Kidney (tissue), 22 donors: ENCODE measurements at places on chromosomes 11 and 22. TPM values are rescaled to one million over a fixed set of nuclear protein-coding genes. Genes with fewer than 3 reads are reported as not detected.

GRCh38 chr22:31614781-31615490, 47.1 kb downstream of the PISD start:
- DNase-seq, result no peak

DNA sequence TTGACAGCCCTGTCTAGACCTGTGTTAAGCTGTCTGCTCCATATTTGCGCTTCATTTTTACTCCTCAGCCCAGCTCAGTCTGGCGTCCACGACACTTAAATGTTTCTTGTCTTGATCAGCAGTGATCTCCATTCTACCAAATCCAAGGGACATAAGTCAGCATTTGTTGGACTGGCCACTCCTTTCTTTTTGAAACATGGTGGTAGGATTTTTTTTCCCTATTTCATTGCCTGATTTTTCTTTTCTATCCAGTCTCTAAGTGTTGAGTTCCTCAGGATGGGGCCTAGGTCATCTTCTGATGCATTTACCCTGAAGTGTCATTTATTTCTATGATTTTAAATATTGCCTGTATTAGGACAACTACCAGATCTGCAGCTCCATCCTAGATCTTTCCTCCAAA, 873 bp downstream of the NCAPH2 start:
- DNase-seq, result no peak

- DNase-seq, result no peak
Measured at GRCh38 chr11:6241316-6241715, 2.4 kb downstream of the CNGA4 start.

DNA sequence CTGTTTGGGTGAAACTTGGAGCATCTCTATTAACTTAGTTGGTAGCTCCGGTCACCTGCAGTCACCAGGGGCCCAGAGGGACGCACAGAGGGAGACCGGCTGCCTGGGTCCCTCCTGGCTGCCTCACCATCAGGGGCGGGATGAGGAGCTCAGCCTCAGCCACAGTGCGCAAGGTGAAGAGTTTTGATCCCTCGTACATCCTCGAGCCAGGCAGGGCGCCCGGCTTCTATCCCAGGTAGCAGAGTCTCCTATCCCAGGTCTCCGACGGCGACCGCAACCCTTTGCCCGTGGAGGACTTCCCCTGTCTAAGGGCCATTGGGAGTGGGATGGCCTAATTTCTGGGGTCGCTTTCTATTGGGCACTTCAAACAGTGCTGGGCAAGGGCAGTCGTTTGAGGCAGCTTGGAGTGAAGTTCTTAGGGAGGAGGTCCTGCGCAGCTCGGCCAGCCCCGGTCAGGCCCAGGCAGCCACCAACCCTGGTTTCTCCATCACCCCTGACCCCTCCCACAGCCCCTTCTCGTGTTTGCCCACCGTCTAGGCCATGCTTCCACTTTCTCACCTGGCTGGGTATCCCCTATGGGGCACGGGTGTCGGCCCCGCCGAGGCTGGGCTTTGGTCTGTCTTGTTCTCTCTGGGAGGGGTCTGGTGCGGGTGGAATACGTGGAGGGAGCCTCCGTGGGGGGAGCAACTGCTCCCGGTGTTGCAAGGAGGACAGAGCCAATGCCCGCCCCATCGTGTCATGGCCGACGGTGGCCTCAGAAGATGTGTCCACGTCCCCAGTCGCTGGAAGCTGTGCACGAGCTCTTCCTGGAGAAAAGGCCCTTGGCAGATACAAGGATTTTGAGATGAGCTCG, 3.6 kb upstream of the MRGPRG start:
- peak; percentile 45 for DNase-seq

Gene NFRKB
- 25.2 TPM for total RNA-seq

Gene SPON1
- 77.9 TPM for total RNA-seq

GRCh38 chr11:101083335-101083734, 46.3 kb downstream of the PGR start:
- DNase-seq, result no peak

- DNase-seq, result no peak
Measured at GRCh38 chr11:11265320-11265719, 87.7 kb downstream of the CSNK2A3 start.

- DNase-seq, result peak; percentile 43
Measured at GRCh38 chr22:27684901-27685300, 116.7 kb downstream of the MN1 start.

Gene HTR3A
- 1.1 TPM for total RNA-seq

GRCh38 chr22:43066844-43067385, 22.3 kb downstream of the TTLL1 start:
- peak; percentile 53 for DNase-seq

- no peak for DNase-seq
Measured at GRCh38 chr11:102272047-102272824, 45.0 kb upstream of the BIRC3 start.

GRCh38 chr11:113419454-113420003, 31.9 kb downstream of the ANKK1 start:
- DNase-seq, result no peak

Gene GDPD4
- not detected for total RNA-seq

GRCh38 chr11:17067417-17067816, 10.1 kb downstream of the RPS13 start:
- no peak for DNase-seq

Gene SMTNL1
- total RNA-seq, result not detected

DNA sequence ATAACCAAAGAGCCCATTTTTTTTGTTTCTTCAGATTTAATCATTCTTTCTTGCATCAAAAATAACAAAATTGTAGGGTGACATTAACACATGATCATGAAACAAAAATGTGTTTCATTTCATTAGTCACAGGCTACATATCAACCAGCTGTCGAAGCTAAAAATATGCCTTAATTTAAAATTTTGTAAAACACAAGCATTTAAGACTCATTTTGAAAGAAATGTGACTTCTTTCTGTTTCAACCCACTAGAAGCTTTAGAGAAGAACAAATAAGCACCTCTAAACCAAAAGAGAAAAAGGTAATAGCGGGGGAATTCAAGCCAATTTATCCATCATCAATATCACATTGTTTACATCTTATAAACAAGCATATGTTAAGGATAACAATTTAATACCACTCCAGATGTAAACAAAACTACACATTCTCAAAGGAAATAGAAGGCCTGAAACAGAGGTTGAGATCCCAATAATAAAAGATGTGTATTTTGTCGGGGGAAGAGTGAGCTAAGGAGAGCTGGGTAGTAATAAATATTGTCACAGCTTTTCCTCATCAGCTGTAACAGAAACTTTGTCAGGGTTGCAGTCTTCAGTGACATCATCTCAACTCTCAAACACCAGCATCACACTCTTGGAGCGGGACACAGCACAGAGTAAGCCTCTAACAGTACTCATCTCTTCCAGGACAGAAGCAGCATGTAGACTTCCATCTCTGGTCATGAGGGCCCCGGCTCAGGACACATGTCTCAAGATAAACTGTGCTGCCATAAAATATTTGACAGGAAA, 42.0 kb downstream of the ALG9 start:
- no peak for DNase-seq

DNA sequence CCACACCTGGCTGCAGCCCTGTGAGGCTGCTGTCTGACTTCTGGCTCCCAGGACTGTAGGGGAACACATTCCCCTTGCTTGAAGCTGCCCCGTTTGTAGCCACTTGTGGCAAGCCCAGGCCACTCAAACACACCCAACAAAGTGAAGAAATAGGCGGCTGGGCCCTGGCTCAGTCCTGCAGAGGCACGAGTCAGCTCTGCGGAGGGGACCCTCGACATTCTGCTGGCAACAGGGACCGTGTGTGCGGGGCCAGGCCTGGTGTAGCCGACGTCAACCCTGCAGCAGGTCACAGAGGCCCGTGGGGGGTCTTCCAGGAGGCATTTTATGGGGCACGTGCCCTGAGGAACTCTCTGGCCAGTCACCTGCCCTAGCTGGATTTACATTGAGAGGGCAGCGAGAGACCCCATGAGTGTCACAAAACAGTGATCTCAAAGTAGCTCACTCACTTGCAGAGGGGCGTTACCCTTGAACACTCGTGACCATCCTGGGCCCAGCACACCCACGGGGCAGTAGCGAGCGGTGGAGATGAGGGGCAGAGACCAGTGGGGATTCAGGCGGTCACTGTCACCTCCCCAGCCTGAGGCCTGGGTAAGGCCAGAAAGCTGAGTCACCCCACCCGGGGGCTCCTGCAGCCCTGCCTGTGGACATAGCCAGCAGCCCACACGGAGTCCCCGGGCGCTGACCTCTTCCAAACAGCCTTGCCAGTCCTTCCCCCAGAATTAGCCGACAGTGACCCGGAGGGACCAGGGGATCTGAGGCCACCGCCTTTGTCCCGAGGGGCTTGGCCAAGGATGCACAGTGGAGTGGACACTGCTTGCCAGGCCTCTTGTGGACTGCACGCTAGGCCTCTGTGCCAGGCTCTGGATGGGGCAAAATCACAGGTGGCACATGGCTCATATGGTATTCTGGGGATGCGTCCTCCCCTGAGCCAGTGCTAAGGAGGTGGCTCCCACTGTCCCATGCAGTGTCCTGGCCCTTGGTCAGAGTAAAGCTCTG, 139.5 kb downstream of the CTTN start:
- peak; percentile 57 for DNase-seq

GRCh38 chr22:27487600-27488452, 313.7 kb downstream of the MN1 start:
- peak; percentile 20 for DNase-seq

DNA sequence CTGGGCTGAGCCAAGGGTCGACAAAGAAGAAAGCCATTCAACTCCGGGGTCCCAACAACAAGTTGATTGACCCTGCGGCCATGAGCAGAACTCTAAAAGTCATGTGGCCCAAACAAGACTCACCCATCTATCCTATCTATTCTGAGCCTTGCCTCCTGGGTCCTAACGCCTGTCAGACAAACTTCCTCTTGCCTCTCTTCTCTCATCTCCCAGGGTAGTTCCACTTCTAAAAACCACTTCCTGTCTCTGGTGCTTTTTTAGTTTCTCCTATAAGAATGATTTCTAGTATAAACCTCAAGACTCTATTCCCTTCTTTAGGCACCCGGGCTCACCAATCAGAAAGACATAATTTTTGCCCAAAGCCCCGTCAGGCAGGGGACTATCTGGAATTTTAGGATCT, 530.2 kb downstream of the DLG2 start:
- no peak for DNase-seq

Gene OR8D4
- not detected for total RNA-seq

DNA sequence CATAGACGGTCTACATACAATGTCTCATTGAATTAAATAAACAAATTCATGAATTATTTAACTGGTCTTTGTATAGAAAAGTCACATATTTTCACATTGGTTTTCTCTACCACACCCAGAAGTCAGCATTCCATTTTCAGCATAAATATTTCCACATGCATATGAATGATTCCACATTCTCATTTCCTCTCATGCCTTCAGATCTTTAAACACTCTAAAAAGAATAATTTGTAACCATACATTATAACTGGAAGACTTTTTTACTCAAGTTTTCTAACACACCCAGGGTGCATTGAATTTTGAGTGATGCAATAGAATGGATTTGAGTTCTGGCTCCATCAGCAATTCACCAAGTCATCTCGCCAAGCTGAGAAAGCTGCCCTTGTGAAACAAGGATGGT, 501.8 kb upstream of the TENM4 start:
- DNase-seq, result no peak

Gene KCNK7
- 0.25 TPM for total RNA-seq

Gene SGSM1
- 4.7 TPM for total RNA-seq

Gene VSIG10L2
- not detected for total RNA-seq

DNA sequence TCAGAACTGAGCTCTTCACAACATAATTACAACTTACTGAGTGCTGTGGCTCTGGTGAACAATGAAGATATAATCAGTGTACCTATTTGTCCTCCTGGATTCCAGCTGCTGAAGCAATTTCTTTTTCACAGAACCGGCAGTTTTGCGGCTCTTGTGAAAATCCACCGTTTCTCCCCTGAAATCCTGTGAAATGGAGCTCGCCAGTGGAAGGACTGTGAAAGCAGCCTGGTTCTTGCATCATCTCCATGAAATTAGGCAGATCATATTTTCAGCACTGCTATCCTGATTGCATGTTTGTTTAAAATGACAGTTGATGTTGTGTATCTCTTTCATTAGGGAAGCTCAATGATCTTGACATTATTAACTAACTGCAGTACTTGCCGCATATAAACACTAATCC, 120.2 kb upstream of the SNX19 start:
- DNase-seq, result no peak

GRCh38 chr22:22591348-22592299, 32.6 kb upstream of the PRAME start:
- DNase-seq, result no peak

Gene EED
- 21.1 TPM for total RNA-seq

Gene TMEM86A
- 7.4 TPM for total RNA-seq

DNA sequence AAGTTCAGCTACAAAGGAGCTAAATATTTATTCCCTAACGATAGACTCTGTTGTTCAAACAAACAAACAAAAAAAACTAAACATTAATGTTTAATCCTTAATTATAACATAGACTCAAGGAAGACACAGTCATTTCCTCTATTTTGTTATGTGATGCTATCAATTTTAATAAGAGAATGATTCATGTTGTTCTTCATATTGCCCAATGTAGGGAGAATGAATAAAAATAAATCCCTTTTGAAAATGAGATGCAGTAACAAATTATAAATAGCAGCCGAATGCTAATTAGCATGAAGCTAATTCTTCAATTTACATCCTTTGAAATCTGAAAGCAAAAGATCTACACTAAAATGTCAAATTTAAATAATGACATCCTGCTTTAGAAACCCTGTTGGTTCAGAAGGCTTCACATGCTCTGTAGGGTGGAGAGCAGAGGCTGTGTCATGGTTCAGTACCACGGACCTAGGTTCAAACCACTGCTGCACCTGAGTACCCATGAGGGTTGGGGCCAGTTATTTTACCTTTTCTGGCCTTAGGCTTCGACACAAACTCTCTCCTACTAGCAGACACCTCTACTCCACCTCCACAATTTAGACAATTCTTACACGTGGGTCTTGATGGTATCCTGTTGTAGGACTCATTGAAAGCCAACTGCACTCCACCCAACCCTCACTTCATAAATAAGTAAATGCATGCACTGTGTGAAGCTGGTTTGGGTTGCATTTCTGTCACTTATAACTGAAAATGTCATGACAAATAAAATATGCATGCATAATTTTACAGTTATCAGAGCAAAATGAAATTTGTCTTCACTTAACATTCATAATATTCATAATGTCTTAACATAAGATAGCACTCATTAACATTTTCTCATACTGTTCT, 89.0 kb downstream of the RRAS2 start:
- no peak for DNase-seq

DNA sequence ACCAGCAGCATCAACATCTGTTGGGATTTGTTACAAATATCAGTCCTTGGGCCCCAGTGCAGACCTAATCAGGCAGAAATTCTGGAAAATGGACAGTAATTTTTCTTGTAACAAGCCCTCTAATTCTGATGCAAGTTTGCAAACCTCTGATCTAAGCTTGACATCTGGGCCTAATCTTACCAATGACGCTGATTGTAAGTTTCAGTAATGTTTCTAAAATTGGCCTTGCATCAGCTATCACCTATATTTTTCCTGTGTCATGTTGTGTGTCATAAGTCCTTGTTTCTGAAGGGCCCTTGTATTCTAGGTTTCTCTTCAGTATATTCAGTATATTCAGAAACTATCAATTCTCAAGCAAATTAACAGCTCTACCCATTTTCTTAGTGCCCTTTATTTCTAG, 36.4 kb downstream of the ZNF215 start:
- no peak for DNase-seq

DNA sequence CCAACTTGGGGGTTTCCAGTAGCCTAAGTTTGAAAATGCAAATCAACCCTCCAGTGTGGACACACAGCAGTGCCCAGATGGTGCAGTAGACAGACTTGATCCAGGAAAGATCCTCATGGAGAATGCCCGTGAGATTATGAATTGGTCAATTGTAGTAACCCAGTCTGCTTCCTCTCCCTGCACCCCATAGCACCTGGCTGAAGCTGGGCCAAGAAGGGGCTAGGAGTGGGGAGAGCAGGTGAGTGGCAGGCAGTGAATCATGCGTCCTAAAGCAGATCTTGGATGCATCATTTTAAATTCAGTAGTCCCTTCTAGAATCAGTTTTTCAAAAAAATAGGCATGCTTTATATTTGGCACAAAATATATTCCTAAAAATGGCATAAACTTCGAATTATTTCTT, 52.2 kb downstream of the CYB5R2 start:
- DNase-seq, result no peak
